ENCODE measurements at places on chromosomes 3 and 15. TPM values are rescaled to one million over a fixed set of nuclear protein-coding genes. Genes with fewer than 3 reads are reported as not detected.
A peak's percentile ranks its signal among the peaks of the same experiment; 100 is the strongest.

DNA sequence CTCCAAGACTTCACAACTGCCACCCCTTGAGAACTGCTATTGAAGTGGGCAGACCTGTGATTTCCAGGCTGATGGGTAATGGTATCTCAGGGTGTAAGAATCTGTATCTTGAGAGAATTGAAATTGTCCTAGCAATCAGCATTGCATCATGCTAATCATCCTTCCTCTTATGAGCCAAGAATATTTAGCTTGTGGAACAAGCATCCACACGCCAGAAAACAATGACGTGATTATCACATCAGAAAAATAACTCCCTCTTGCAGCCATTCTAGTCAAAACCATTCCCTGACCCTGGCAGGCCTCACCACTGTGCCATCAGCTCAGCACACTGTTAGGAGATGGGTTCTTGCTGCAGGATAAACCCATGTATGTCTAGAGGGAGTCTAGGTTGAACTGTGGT is 6.7 kb downstream of the BCL2L10 start:
- DNase-seq, result no peak

- no peak for DNase-seq
These were observed 40.9 kb downstream of the SNX4 start for GRCh38 chr3:125479091-125479490.

DNA sequence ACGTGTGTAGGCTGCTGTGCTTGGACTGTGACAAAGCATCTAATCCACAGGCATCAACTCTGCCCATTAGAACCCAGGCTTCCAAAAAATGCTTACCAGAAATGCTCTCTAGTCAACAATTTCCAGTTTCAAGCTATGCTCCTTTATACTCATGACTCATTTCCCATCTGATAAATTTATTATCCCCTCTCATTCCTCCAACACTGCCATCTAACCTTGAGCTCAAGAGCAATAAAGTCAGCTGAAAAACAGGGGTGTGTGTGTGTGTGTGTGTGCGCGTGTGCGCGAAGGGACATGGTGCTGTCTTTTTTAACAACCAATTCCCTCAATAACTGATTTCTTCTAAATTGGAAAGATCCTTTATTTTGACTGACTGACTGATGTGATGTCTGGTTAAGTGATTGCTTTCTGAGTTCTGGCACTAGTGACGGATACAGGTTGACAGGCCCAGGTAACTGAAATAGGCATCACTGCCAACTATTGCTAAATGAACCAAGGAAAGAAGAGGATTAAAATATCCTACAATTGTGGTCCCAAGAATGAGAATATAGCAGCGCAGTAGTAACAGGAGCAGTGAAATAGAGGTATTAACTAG is 405.5 kb downstream of the ZNF385D start:
- DNase-seq, result no peak

DNA sequence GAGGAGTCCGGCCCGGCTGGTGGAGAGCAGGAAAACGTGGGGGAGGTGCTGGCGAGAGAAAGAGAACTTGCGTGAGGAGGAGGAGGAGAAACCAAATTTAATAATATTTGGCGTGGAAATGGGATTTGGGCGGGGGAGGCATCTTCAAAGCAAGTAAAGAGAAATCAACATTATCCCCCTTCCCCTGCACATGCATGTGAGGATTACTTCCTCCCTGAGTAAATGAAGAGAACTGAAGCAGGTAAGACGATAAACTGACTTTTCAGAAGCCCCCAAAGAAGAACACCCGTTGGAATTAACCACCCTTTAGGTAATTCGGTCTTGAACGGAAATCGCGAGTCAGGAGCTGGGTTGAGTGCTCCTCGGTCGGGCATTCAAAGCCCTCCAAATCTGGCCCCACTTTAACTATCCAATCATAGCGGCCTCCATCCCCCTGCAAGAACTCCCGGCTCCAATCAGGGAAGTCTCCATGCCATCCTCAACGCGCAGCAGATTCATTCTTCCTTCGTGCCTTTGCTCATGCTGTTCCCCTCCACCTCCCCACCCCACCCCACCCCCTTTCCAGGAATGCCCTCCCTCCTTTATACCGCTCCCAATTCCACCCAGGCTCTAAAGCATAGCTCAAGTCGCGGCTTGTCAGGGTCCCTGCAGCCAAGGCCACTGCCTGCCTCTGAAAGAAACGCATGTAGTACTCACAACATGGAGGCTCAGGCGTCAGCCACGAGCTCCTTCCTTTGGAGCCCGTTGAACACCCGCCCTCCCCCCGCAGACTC is 545 bp upstream of the RFX7 start:
- DNase-seq, result peak; percentile 34

C3orf85 gene
- not detected for total RNA-seq

SEMA6D gene
- total RNA-seq, result 9.8 TPM

- no peak for DNase-seq
These were observed 246.8 kb downstream of the NR1D2 start for GRCh38 chr3:24191801-24192403.

DNA sequence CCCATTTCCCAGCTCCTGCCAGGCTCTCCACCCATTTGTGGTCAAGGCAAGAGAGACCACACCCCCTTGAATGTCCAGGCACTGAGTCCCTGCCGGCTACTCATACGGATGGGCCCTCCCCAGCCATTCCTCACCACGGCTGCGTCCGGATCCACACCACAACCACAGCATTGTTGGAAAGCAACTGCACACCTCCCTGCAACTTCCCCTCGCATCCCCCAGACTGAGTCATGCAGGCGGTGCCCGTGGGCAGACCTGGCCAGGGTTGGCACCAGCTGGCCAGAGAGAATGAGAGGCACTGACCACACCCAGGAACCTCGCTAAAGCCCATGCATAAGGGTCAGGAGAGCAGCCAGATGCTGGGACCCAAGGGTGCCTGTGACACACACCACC is 30.5 kb downstream of the LOXL1 start:
- no peak for DNase-seq

DNA sequence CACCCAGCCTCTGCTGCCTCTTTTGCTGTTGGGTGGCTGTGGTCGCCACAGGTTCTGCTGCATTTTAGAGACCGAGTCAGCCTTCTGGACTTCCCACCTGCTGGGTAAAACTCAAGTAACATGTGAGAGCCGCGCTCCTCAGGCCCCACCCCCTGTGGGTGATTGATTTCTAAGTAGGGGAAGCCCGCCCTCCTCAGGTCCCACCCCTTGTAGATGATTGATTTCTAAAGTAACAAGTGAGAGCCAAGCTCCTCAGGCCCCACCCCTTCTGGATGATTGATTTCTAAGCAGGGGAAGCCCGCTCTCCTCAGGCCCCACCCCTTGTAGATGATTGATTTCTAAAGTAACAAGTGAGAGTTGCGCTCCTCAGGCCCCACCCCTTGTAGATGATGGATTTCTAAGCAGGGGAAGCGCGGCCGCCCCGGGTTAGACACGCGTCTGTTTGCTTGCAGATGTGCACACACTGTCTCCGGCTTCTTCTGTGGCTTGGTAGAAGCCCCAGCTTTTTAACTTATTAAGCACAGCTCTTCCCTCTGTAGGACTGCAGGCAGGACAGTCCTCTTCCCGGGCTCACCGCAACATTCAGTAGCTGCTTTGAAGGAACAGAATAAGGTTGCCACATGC is 83.4 kb downstream of the FAM43A start:
- peak; percentile 93 for DNase-seq

DNA sequence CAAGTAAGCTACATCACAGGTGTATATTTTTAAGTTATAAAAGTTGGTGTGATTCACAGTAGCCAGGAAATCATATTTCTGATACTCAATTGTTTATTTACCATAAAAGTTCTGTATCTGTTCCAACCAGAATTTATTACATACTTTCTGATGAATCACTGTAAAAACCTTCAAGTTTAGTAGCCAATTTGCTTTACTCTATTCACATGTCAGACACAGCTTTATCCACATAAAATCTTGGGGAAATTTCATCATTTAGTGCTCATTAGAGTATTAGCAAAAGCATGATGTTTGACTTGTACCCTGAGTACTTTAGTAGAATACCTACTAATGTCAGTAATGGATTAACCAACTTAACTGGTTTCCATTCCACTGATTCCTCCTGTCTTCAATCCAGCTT is 249.8 kb downstream of the POLQ start:
- no peak for DNase-seq

DNA sequence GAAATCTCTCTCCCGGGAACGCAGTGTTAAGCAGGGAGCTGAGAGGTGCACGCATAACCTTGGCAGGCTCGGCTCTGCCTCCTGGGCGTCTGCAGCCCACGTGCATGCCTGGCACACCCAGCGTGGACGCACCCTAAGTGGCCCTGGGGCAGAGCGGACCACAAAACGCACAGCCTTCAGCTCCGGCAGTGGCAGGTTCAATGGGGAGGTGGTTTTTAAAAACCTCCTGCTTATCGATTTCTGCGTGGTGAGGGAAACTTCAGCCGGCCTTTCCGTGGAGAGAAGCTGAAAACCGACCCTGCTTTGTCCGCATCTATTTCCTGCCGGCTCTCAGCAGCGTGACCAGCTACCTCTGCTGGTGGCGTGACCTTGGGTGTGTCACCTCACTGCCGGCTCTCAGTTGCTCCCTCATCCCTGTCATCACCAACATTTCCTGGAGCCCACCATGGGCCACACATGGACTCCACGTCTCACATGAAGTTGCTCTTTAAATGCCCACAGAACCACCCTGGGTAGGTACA is 134.8 kb upstream of the MEF2A start:
- no peak for DNase-seq

GRCh38 chr3:32457971-32458471 is 44.6 kb downstream of the CMTM6 start:
- DNase-seq, result no peak

- DNase-seq, result no peak
These were observed 350.8 kb downstream of the PTPRG start for GRCh38 chr3:61912158-61912557.

LDHAL6B gene
- not detected for total RNA-seq

DNA sequence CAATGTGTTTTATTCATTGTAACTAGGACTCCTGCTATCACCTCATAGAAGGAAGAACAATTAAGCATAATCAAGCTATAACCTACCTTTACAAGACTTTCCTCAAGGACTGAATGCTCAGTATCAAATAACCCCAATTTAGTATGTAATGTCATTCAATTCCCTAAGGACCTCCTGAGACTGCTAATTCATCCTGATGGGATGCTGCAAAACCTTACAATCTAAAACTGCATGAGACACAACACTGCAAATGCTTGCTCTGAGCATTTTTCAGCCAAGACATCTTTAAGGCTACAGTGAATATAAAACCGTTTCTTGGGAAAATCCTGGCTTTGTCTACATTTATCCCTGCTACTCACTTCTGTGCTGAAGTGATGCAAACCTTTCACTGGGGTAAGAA is 69.9 kb downstream of the RYK start:
- no peak for DNase-seq

DNA sequence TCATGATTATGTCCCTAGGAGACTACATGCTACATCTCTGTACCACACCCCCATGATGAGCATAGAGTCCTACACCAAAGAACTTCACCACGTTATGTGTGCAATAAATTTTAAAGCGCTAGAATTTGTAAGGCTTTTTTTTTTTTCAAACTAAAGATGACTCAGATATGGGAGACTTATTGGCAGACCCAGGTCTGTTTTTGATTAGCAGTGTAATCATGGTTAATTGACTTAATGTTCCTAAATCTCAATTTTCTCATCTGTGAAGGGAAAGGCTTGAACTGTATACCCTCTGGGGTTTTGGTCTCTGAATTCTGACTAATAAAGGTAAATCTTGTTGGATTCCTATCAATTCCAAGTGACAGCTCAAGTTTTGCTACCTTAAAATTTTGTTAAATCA is 26.4 kb downstream of the ABI3BP start:
- no peak for DNase-seq

THPO gene
- total RNA-seq, result 0.29 TPM

C3orf20 gene
- not detected for total RNA-seq

- DNase-seq, result no peak
These were observed 84.6 kb downstream of the TMCO5A start for GRCh38 chr15:38019066-38019465.

- peak; percentile 47 for DNase-seq
These were observed 726.5 kb upstream of the NECTIN3 start for GRCh38 chr3:110344897-110345767.

CD200R1 gene
- total RNA-seq, result 1.5 TPM

MKRN2OS gene
- total RNA-seq, result 8.2 TPM

VILL gene
- 131 TPM for total RNA-seq

DNA sequence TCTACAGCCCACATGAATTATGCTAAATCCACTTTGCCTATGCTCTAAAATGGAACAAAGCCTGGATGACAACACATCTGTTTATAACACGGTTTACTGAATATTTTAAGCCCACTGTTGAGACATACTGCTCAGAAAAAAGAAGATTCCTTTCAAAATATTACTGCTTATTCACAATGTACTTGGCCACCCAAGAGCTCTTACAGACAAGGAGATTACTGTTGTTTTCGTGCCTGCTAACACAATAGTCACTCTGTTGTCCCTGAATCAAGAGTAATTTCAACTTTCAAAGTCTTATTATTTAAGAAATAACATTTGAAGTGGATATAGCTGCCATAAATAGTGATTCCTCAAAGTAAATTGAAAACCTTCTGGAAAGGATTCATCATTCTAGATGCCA is 70.9 kb downstream of the ANKRD28 start:
- no peak for DNase-seq

DNA sequence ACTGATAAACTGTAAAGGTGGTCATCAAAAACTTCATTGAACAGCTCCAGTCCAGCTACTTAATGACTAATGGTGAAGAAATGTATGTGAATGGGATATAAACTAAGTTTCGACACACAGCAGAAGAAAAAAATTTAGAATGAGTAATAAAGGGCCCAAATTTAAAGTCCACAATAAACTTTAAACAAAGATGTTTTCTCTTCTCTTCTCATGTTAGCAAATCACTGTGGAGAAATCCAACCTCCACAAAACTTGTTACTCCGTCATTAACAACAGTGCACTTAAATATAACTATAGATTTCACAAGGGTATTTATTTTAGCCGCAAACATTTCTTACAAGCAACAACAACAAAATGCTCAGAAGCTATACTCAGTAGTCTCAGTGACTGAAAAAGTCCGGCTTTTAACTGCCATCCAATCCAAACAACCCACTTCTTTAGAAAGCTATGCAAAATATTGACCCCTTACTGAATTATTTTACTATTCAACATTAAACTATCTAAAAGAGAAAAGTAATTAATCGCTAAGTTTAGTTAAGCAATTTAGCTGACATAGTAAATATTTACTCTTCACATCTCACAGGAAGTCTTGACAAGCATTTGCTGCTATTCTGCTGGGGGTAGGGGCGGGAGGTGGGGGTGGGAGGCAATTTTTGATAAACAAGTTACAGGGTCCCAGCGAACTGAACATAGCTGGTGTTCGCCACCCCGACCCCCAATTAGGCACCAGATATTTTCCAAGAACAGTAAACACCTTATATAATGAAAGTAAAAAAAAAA is 2.4 kb downstream of the IGF2BP2 start:
- no peak for DNase-seq

BFSP2 gene
- total RNA-seq, result not detected

CSNK1G1 gene
- 16.5 TPM for total RNA-seq

- DNase-seq, result no peak
These were observed 64.7 kb downstream of the ATP2B2 start for GRCh38 chr3:10440684-10441083.

- DNase-seq, result no peak
These were observed 366.7 kb downstream of the LSAMP start for GRCh38 chr3:116078561-116078960.

GRCh38 chr15:68373028-68373427 is 58.9 kb downstream of the ITGA11 start:
- DNase-seq, result no peak
